Stimulated activated CD4-positive, alpha-beta T cell treated with anti-CD3 and anti-CD28 coated beads, Interleukin-4, amount 100 ng/mL, for 24 hours (primary cell): ENCODE measurements at places on chromosomes 2 and 18.

DNA sequence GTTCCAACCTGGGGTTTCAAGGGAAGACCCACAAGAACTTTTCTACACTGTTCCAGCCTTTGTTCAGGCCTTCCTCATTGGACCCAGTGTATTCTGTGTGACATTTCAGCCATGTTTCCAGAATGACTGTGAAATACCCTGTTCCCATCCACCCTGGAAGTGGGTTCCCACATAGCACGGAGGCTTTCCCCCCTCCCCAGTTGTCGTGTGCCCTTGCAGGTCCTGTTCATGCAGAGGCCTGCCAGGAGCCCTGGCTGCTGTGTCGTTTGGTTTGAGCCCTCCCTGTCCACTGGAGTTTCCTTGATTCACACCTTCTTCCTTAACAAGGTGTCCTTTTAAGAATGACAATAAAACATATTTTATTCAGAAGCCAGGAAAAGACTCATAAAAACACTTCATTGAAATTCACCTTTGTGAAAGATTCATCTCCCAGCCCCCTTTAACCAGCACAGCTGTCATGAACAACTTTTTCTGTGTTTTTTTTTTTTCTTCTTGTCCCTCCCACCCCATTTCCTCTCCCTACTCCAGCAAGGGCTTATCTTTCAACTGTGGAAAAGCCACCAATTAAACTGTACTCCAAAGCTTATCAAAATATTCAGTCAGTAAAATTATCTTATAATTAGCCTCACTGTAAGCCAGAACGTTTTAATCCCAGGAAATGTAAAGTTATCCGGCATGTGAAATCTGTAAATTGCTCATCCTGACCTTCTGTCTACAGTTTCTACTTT, 106.4 kb downstream of the ACOXL start:
- DNase-seq, result no peak

DNA sequence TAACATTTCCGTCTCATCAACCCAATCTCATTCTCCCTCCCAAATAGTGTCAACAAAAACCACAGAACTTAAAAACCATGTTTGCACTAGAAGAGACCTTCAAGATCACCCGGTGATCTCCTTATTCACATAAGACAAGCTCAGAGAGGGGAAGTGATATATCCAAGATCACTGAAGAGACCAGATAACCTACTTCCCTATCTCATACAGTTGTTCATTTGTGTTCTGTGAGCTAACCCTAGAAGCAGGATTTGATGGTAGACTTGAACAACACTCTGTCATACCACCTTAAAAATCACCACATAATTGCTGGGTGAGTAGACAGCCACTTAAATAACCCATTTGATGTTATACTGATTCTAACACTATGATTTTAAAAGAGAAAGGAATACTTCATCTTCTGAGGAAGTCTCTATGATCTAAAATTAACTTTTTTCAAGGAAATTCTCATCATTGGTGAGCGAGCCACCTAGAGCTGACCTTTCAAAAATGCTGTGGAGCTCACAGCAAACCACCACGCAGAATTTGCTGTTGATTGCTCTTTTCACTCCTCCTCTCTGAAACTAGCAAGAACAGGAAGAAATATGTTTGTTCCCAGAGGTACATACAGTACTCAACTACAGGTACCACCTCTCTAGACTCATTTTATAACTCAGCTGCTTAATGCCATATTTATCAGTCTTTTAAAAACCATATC, 15.1 kb downstream of the AAK1 start:
- DNase-seq, result no peak

DNA sequence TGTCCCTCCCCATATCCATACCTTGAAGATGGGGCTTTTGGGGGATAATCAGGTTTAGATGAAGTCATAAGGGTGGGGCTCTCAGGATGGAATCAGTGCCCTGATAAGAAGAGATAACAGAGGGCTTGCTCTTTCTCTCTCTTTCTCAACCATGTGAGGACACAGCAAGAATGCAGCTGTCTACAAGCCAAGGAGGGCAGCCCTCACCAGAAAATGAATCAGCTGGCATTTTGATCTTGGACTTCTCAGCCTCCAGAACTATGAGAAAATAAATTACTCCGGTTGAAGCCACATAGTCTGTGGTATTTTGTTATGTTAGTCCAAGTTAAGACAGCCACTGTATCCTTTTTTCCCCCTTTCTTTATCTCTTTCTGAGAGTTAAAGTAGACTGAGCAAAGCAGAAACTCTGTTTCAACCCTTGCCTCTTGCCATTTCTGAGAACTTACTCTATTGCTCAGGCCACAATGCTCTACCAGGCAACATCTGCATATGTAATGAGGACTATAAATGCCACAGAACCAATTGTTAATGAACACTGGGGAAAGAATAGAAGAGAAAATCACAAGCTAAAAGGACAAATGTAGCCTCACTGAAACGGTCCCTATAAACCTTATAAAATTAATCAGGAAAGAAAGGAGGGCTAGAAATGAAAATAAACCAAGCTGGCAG, 56.9 kb downstream of the SRBD1 start:
- no peak for DNase-seq

DNA sequence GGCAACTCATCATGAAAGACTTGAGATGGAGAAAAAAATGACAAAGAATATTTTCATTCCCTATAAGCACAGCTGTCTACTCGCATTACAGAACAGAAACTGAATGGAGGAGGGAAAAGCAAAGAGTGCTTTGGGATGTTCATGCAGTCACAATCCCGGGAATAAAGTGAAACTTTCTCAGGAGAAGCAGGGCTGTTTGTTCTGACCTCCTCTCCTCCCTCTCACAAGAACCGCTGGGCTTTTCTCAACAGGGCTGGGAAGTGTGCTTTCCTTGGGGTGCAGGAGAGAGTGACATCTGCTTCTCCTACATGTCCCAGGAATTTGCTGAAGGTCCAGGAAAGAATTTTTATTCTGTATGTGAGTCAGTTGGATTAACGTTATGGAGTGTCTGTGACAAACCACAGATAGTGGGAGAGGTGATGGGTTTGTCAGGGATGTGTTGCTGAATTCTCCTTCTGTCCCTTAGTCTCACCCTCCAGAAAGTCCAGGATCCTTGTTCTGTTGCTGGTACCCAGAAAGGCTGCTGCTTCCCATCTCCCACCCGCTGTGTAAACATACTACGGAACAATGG, 125.6 kb downstream of the HRH4 start:
- DNase-seq, result no peak

DNA sequence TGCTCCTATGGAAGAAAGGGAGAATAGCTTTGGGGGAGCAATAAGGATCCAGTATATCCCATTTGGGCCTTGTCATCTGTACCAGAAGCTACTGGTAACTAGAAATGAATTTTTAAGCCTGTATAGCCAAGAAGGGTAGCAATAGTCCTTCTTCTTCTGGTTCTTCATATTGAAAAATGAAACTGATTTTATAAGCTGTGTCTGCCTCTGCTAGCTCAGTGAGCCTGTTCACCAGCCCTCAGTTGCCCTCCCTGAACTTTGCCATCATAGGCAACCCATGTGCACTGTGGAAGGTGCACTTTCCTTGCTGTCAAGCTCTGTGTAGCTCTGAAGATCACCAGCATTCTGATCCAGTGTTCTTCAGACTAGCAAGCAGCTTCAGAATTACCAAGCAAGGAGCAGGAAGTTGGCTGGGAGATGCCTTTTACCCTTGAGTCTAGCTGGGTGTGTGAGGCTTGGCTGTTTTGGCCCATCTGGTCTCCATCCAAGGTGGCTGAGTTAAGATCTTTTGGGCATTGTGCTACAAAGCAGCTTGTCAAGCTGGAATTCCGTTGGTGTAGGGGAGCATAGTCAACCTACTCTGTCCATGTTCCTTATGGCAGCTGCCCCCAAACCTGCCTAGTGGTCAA, 55.8 kb upstream of the MGAT5 start:
- DNase-seq, result no peak

DNA sequence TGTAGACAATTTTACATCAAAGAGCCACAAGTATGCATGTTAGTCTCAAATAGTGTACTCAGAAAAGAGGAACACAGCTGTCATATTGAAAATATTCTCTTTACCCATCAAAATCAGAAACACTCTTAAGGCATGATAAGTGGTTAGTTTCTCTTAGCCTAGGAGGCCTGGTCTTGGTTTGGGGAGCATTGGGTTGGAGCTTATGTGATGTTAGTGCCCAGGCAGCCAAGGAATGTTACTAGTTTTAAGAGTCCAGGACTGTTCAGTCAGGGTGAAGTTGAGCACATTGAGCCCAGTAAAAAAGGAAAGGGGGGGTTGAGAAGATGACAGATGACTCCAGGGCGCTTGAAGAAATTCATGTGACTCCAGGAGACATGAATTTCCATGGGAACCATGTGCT, 340.6 kb downstream of the HRH4 start:
- no peak for DNase-seq

- DNase-seq, result no peak
Observed at GRCh38 chr2:241563571-241563980, 5.0 kb downstream of the BOK start.

DNA sequence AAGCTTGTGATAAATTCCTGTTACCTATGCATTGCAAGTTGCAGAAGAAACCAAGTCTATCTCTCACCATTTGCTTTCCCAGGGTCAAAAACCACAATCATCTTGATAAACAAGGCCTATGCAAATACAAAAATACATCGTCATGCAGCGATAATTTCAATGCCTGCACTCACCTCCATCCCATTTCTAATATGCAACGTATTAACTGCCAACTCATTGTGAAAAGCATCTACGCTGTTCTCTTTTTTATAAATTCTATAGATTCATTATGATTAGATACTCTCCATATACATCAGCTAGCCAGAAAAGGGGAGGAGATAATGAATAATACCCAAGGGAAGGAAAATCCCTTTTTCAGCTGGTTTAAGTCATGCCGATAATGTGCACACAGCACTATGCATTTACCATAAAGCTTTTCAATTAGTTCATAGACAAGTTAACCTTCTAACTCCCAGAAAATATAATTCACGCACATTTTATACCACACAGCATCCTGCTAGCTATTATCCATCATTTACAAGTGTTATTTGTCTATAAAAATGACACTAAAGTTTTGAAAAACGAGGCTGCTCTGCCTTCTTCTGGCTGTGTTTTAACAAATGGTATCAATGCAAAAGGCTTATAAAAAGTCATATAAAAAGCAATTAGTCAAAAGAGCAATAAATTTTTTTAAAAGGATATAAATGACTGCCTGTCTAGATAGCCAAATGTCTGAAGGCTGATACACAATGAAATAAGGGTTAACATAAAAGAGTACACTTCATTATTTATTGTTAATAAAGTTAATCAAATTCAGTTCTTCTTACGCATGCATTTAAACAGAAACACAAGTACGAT, 77.6 kb downstream of the AFF3 start:
- no peak for DNase-seq

- no peak for DNase-seq
Observed at GRCh38 chr18:55465313-55465712, 122.7 kb downstream of the TCF4 start.

DNA sequence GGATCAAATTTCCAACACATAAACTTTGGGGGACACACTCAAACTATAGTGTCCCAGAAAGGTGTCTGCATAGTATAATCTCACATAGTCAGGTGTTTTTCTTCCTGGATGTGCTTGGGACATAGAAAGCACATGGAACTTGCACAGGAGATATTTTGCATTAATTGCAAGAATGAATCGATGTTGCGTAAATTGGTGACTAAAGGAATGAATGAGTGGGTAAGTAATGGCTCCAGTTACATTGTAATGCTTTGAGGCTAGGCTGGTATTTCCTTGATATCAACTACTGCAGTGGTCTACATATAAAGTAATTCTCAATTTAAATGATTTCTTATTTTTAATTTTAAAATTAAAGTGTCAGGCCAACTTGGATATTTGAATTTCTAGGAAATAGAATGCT, 53.4 kb downstream of the SH3RF3 start:
- DNase-seq, result no peak

DNA sequence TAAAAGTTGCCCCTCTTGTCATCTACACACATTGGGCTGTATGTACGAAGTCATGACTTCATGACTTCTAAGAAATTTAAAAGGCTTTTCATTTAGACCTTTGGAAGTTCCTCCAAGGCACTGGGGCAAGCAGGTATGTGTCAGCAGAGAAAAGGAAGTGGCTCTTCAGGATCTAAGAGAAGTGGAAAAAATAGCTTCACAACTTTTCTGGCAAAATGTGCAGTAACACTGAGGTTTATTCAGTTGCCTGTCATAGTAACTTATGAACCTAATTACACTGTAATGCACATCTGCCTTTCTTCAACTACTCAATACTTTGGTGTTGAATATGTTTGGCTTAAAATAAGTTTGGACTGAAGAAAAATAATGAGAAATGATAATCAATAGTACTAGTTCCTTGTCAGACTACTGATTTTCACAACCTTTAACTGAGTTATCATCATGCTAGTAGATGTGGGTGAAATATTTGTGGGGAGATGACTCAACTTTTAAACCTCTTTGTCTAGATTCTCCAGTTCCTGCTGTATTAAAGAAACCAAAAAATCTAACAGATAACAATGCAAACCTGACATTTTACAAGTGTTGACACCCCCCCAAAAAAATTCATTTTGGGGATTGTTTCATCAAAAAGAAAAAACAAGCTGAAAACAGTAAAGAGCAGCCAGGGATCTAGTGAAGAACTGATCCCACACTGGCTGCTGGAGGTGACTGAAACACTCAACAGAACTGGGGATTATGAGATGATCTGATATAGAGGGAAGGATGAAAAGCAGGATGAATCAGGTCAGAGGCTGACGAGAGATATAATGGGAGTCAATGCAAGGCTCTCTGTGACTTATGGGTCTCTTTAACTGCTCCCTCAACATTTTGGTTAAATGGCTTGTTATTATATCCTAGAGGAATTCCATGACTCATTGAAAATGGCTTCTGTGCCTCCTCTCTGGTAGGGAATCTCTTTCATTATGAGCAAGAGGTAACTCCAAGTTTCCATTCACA, 84.6 kb downstream of the COLEC12 start:
- DNase-seq, result no peak

DNA sequence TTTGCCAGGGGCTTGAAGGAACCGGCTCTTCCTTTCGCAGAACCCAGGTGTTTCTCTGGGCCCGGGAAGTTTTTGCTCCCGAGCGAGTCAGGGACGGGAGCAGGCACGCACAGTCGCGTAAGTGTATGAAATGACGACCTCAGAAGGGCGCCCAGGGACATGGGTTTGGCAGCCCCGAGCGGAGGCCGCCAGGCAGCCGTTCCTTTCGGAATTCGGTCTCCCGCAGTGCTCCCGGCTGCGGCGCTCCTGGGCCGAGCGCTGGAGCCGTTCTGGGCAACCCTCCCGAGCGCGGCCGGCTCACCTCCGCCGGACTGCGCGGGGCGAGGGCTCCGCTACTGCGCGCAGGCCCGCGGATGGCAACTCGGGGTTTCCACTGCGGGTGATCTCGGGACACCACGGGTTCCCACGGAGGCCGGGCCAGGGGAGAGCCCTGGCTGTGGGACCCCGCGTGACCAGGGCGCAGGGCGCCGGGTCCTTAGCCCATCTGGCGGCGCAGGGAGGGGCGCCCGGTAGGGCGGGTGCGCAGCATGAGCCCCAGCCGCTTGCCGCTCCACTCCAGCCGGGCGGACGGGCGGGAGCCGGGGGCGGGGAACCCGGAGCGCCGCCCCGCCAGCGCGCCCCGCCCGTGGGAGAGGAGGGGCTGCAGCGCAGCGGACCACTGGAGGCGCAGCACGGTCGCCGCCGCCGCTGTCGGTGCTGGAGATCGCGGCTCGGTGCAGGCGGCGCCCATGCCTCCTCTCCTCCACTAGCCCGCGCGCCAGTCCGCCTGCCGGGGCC, at the start of gene OSBPL6:
TSS of gene OSBPL6 (plus strand) at position 690 of the 777 bp plus-strand sequence. CDS start 111,673 bp downstream, outside the sequence.
- peak; percentile 50 for DNase-seq
